Tongue (tissue), 3 donors: ENCODE measurements at places on chromosomes 7 and 10.

DNA sequence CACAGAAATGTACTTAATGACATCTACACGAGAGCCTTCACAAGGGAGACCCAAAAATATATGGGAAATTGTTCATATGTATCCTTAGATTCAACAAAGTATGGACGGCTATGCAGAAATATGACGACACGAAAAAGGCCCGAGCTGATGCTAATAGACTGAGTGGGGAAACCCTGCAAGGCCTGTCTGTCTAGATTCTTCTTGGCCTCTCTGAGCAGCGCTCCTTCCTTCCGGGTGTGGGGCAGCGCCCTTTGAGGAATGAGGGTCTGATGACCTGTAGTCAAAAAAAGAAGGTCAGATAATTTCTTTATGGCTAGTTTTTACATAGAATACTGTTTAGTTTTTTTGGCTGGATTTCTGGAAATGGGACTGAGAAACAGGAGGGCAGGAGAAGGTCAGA, 192.8 kb upstream of the AKR1E2 start:
- no peak for DNase-seq

DNA sequence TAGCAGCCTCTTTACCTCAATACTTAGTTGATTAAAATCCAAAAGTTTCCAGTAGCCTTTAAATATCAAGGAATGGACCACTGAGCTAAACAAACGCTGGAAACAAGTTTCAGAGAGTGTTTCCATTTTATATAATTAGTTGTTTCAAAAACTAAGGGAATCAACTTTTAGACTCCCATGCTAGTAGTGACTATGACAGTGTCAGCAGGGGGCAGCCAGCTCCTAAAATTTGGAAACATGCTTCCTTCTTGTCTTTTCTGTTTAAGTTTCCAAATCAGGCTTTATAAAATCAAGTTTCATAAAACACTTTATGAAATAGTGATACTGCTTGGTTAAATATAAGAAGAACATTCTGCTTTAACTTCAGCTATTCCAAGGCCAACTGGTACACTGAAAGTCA, 138.2 kb upstream of the TMEM229A start:
- DNase-seq: peak; percentile 45

GRCh38 chr10:59682986-59683937, 26.4 kb downstream of the SLC16A9 start:
- DNase-seq: no peak

- DNase-seq: no peak
Measured at GRCh38 chr10:14010769-14011574, 319.8 kb downstream of the FRMD4A start.

DNA sequence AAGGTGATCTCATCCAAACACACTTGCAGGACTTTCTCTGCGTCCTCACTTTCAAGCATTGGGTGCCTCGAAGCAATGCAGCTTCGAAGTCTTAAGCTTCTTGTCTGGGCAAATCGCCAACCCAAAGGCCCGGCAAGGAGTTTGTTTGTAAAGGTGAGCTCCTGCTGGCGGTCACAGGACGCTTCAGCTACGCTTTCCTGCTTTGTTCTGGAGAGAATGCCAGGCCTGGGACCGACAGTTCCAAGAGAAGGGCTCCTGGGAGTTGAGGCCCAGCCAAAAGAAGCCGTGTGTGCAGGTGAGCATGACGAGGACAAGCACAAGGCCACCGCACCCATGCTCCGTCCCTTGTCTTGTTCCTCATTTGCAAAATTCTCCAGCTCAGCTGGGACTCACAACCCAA, 106.6 kb upstream of the DOCK1 start:
- peak; percentile 27 for DNase-seq

- peak; percentile 65 for DNase-seq
Measured at GRCh38 chr10:418226-418625, 271.2 kb downstream of the DIP2C start.

DNA sequence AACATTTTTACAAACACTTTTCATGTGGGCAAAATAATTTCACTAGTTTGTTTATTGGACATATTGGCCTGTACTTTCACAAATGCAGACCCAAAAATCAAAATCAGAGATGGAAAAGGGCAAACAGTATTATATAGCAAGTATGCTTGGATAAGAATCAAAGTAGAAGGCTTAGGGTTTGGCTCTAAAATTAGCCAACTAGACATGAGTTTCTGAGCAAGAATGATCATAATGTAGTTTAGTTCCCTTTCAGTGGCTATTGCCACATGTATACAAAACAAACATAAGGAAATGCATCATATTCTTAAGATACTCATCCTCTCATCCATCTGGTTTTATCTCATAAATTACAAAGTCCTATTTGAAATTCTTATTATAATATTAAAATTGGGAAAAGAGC, 132.5 kb downstream of the IMMP2L start:
- no peak for DNase-seq

GRCh38 chr10:121741248-121741792, 143.1 kb upstream of the FGFR2 start:
- no peak for DNase-seq

DNA sequence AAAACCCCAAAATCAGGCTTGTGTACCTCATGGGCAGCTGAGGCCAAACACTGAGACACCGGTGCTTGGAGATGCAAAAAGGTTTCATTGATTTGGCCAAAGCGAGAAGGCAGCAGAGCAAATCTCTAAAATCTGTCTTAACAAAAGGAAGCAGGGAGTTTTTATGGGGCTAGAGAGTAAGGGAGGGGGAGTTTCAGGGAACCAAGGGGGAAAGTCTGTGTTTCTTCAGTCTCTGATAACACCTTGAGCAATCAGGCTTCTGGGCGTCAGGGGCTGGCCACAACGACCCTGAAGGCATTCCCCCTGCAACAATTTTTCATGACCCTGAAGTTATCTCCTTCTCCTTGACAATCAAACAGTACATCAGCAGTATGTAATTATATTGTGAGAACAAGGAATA, 2.7 kb upstream of the ZNF786 start:
- DNase-seq: no peak

GRCh38 chr7:114949231-114949630, 27.3 kb downstream of the MDFIC start:
- DNase-seq: no peak

DNA sequence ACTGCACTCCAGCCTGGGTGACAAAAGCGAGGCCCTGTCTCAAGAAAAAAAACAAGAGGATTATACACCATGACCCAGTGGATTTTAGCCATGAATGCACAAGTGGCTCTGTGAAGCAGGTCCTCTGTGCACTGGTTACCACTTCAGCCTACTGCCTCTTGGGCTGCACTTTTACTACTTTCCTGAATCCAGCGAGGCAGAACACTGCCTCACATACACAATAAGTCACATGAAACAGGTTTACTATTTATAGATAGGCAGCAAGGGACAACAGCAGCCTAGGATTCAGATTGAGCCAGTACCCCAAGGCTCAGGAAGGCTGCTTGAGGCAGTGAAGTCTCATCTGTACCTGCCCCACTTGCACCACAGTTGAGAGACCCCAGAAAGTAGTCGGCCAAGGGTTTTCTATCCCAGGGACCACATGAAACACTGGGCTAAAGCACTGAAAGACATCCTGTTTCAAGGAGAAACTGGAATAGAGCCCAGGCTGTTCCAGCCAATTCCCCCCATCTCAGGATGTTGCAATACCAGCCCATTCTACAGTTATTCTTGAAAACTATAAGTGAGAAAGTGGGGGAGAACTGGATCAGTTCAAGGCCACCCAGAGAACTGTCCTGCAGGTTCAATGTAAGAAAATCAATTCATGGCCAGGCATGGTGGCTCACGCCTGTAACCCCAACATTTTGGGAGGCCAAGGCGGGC, 10.3 kb upstream of the OGDH start:
- DNase-seq: no peak

- peak; percentile 43 for DNase-seq
Measured at GRCh38 chr7:147196481-147196880, 1079.9 kb downstream of the CNTNAP2 start.

DNA sequence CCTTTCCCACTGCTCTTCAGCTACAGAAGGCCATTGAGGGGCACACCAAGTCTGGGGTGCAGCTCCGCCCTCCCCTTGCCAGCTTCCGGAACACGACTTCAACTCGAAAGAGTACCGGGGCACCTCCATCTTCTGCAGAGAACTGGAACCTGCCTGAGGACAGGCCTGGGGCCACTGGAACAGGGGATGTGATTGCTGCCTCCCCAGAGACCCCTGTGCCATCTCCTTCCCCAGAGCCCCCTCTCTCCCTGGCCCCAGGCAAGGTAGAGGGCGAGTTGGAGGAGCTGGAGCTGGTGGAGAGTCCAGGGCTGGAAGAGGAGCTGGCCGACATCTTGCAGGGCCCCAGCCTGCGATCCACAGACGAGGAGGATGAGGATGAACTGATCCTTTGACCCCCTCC, 10.9 kb downstream of the FAM131B start:
- no peak for DNase-seq

GRCh38 chr10:128274938-128275337, 148.7 kb upstream of the MKI67 start:
- peak; percentile 84 for DNase-seq

- no peak for DNase-seq
Measured at GRCh38 chr10:31820096-31820495, 108.5 kb downstream of the ARHGAP12 start.

GRCh38 chr7:138563808-138564207, 103.7 kb downstream of the TRIM24 start:
- DNase-seq: no peak

DNA sequence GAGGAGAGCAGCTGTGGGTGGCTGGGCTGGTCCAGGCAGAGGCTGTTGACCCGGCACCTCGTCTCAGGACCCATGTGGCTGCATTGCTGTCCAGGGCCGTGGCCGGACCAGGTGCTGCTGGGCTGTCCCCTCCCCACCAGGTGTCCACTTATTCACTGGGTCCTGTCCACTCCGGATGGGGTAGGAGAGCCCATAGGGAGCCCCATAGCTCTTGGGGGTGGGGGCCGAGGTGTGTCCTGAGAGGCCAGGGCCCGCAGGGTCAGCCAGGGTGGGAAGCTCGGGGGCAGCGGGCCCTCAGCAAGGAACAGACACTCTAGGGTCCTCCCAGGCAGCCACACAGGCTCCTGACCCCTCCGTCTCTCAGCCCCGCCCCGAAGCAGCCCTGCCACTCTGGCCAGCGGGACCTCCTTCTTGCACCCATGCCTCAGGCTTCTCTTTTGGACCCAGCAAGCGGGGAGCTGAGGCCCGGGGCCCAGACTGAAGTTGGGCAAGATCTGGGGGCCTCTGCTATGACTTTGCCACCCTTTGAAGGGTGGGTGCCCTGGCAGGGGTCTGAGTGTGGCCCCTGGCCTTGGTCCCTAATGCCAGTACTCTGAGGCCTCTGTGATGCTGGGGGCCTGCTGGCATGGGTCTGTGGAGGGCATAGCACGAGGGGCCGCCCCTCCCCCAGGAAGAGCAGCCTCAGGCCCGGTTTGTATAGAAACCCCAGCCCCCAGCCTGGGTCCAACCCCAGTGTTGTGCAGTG, 86.4 kb downstream of the NKX6-2 start:
- no peak for DNase-seq

DNA sequence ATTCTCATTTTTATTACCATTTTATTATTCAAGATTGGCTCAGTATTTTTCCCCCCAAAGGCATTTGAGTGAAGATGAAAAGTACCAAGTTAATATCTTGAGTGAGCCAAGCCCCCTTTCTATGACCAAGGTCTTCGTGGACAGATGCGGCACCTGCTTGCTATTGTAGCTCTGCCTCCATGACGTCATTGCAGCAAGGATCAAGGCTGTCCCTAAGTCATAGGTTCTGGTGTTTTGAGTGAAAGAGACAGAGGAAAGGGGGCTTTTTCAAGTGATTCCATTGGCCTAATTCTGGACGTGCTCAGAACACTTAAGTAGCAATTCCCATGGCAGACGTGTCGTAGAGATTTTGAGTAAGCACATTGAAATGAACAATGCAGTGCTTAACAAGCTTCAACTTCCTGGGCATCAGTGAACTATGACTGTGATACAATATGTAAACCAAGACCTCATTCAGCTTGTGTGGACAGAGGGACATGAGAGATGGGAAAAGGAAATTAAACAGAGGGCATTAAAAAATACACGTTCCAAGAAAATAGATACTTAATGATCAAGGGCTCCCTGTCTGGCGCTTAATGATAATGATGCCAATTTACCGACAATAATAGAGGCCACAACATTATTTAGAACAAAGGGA, 248.7 kb upstream of the NPVF start:
- no peak for DNase-seq

DNA sequence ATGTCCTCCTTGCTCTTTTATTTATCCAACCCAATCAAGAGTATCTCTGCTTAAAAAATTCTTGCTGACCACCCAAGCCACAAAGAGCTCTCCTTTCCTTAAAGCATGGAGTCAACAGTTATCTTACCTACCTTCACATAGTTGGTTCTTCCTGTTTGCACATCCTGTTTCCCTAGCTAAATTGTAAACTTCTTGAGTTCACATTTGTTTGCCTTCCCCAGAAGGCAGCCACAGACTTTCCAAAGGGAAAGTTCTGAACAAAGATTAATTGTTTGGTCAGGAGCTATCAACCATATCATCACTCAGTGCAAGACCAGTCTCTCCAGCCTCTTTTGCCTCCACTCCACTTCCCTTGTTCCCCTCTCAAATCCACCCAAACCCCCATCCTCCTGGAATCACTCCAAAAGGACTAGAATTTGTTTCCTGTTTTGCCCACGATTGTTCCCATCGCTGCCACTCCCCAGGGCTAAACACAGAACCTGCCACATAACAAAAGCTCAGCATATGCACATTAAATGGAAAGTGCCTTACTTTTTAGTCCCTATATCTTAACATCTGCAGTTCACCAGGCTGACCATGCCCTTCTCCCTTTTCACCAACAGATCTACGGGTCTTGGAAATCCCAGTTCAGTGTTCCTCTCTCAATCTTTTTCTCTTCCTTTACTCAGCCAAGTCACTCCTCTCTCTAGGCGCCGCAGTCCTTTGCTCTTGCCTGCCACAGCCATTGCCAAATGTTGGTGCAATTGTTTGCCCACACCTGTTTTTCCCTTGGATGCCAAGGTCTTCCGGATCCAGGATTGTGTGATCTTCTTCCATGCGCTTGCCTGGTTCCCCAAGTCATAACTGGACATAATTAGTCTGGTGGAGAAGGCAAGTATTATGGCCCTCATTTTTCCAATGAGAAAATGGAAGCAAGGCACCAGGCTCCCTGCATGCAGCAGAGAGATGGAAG, 265.5 kb downstream of the KCNMA1 start:
- DNase-seq: no peak

DNA sequence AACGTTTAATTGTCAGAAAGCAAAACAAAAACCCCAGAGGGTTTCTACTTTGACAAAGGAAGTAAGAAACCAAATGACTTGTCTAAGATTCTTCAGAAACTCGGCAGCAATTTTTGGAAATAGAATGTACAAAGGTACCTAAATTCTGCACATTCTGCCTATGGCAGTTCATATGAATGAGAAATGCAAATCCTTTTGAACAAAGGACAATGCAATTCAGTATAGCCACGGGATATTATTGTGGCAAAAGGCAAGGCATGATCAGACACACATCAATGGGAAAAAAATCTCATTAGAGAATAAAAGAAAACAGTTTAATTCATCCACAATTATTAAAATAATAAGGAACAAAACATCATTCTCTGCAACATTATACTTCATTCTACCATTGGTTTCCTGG, 93.4 kb downstream of the SEMA3C start:
- no peak for DNase-seq
